ENCODE measurements at places on chromosomes 11 and 22. TPM values are rescaled to one million over a fixed set of nuclear protein-coding genes. Genes with fewer than 3 reads are reported as not detected.

The SOX10 gene
- 1.2 TPM for total RNA-seq

The ADAMTS8 gene
- total RNA-seq: 0.85 TPM

GRCh38 chr22:22684580-22685561 lies 40.5 kb downstream of the GGTLC2 start:
- no peaks in the 10 kb centered on the region for H3K36me3 ChIP-seq
- H3K27ac ChIP-seq: no peak overlapping the region
- H3K27me3 ChIP-seq: peaks cover 17% of the 10 kb centered on the region
- no peak for DNase-seq
- no peak overlapping the region for H3K4me3 ChIP-seq

DNA sequence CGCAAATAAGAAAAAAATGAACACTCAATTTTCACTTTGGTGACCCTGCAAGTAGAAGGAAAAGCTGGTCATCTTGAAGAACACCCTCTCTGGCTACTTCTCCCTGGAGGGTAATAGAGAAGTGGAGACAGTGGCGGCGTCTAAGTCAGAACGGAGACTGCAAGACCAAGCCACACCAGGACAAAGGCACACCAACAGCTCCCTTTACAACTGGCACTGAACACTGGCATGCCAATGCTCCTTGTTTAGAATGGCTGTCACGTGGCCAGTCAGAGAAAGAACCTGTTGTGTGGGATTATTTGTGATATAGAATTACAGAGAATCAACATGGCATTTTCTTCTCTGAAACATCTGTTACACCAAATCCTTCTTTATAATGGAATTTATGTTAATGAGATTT lies 61.3 kb upstream of the YPEL1 start:
- DNase-seq: no peak
- H3K4me1 ChIP-seq: peaks cover 27% of the 10 kb centered on the region
- no peaks in the 10 kb centered on the region for H3K27me3 ChIP-seq
- H3K4me3 ChIP-seq: no peak overlapping the region
- H3K36me3 ChIP-seq: peaks cover 55% of the 10 kb centered on the region

- peak; percentile 65 for DNase-seq
- peaks cover 31% of the 10 kb centered on the region for H3K27me3 ChIP-seq
- no peak overlapping the region for H3K4me3 ChIP-seq
These were observed 27.2 kb upstream of the KCNJ11 start for GRCh38 chr11:17415523-17416104.

The FXYD6 gene
- total RNA-seq: 30.2 TPM

All from left ventricle myocardium inferior (tissue), 1 donor.